WTC11 (cell line): ENCODE measurements at places on chromosomes 7 and 10.

GRCh38 chr7:132002343-132002968 is 446.0 kb upstream of the PODXL start:
- no peak for DNase-seq

DNA sequence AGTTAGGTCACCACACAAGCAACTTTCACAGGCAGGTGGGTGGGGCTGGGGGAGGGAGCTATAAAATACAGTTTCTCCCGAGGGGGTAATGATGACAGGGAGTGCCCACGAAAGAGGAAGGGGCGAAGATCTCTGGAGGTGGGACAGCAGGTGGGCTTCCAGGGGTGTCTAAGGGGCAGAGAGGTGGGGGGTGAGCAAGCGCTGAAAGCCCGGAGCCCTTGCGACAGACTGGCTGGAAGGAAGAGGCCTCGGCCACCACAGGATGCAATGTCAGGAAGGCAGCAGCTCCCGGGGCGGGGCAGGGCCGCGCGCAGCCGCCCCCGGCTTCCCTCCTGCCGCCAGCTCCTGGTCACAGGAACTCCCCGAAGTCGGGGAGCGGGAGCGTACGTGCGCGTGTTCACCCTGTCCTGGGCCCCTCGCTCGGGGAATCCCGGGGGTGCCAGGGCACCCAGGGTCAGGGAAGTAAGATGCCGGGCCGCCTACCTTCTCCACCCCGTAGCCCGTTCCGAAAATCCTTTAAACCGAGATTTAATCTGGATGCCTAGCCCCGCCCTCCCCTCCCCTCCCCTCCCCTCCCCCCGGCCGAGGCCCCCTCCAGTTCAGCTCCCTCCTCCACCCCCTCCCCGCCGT is 105.2 kb upstream of the PPIF start:
- DNase-seq = peak; percentile 54

GRCh38 chr7:50603287-50603686 is 38.1 kb upstream of the DDC start:
- DNase-seq = no peak

- DNase-seq = no peak
Observed at GRCh38 chr7:131039836-131040235, 287.8 kb upstream of the MKLN1 start.

GRCh38 chr10:114017873-114018272 is 25.8 kb upstream of the ADRB1 start:
- no peak for DNase-seq

GRCh38 chr10:26361971-26362370 is 76.2 kb upstream of the APBB1IP start:
- no peak for DNase-seq

- DNase-seq = no peak
Observed at GRCh38 chr7:105611856-105612775, 30.8 kb upstream of the EFCAB10 start.
